Fibroblast of pulmonary artery (primary cell): ENCODE measurements at places on chromosomes 7 and 10.

GRCh38 chr10:48455392-48456151, 149.1 kb downstream of the MAPK8 start:
- no peak for DNase-seq

DNA sequence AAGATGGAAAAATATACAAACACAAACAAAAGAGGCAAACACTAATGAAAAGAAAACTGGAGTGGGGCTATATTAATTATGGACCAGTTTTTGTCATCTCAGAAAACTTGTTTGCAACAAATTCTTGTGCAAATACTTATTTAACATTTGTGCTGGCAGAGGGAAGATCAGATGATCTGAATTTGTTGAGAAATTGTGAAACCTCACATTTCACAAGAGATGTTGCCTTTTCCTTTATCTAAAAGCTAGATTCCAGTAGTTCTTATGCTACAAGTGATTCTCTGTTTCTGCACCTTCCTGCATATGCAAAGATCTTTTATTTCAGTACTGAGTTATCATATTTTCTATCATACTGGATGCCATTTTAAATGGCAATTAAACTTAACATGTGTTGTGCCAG, 320.7 kb downstream of the SUGCT start:
- peak; percentile 73 for DNase-seq

DNA sequence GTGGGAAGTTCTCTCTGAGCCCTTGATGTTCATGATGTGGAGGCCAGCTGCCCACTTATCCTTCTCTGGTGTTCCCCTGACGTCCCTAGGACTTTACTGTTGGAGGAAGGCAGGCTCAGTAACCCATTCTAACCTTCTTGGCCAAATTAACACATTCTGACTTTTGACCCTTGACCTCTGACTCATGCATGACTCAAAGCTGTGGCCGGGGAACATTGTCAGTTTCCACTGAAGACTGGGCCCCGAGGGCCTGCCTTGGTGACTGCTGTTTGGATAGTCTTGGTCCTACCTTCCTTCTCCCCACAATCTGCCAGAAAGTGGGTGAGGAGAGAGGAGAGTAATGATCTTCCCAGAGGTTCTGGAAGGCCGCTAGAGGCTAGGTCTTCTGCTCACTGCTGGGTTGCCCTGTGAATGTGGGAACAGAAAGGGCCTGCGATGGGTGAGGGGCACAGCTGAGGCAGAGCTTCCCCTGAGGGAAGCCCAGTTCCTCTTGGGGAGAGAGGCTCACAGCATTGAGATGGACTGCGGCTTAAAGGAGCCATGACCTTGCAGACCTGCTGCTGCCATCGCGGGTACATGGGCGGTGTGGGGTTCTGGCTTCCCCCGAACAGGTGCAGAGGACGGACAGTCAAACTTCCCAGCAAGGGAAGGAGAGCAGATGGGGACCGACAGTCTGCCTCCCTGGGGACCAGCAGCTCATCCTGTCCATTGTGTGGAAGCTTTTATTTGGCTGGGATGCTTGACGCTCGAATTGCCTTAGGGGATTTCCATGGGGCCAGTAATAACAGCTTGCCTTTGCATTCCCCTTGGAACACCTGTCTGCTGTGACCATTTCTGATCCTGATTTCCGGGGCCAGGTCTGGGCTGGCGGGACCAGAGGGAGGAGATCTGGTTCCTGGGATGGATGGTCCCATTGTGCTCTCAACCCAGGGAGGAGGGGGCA, 43.8 kb downstream of the ADAMTS14 start:
- peak; percentile 44 for DNase-seq

GRCh38 chr10:72001033-72001395, 36.8 kb downstream of the CHST3 start:
- DNase-seq, result no peak

- DNase-seq, result no peak
Measured at GRCh38 chr7:53292341-53292740, 256.9 kb downstream of the POM121L12 start.

DNA sequence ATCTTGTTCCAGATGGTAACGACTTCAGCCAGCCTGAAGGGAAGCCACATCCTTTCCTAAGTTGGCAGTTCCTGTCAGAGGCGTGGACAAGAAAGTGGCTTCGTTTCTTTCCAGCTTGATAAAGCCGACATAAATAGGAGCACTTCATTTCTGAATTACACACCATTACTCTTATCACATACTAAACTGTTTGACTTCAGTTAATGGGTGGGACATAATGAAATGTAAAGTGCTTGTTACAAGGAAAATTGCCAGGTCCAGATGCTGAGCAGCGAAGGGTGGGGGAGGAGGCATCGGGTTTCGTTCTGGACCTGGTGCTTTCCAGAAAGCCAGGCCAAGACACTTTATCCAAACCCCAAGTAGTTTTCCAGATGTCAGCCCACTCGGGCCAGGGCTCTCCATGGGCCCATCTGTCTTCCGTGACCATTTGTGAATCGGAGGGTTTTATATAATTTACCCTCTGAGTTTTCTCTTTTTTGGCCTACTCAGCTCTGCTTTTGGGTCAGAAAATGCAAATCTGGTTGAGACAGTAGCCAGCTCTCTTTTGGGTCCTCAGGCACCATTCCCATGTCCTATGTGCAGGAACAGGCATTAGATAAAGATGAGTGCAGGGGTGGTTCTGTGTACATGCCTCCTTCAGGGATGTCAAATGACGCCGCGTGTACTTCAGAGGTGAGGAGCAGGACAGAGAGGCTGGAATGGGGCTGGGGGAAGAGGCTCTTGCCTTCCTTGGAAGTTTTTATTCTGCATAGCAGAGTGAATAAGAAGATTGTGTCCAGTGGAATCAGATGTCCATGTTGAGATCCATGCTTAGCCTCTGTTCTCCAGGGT, 90.2 kb downstream of the TACC2 start:
- no peak for DNase-seq

DNA sequence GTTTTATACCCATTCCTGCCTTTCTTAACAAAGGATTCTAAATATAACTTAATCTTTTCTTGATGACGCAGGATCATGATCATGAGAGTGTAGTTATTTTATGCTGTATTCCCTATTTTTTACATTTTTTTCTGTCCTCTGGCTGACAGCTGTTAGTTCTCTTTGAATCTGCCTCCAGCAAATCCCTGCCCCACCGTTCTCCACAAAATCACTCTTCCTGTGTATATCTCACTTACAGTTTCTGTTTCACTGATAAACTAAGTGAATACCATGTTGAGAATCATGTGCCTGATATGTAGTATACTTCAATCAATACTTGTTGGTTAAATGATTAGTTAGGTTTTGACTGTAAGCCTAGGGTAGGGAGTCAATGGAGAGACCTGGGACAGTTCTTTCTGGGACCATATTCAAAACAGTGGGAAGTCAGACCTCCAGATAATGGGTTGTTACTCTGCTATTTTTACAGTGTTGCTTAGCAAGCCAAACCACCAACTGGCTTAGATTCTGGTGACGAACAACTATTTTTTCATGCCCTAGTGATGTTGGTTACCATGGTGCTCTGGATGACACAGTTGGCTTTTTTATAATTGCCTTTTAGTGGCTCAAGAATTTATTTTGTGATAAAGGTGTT, 12.8 kb downstream of the CNNM1 start:
- DNase-seq, result peak; percentile 27

DNA sequence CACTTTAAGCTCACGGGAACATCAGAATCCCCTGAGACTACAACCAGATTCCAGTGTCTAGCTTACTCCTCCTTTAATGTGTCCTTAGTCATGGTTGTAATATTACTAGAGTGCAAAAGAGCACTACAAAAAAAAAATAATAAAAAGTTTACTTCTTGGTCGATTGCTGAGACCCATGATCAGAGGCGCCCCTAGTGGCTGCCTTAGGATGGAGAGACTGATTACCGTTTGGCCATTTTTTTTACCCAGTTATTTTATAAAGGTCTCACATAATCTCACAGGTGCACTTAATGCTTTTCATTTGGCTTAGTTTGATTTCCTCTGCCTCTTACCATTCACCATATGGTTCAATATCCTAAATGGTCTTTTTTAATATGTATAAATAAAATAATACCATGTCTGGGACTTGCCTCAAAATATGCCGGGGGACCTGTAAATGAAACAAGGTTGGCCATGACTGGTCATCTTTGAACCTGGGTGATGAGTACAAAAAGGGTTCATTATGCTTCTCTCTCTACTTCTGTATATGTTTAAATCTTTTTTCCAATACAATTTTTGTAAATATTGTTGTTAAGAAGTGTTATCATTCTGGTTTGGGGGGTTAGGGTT, 331.5 kb upstream of the NFE2L3 start:
- no peak for DNase-seq

DNA sequence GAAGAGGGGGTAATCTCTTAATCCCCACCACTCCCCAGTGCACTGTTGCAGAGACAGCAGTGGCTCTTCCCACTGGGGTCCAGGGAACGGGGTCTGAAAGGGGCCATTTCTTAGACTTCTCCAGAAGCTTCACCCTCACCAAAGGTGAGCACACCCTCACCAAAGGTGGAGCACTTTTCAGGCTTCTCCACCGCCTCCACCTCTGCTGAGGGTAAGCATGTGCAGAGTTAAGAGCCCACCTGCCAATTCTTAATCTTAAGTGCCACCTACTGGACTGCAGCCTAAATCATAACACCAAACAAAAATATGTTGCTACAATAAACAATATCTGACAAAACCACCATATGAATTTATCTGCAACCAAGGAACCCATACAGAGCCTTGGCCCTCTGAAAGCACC, 27.0 kb downstream of the SNX13 start:
- DNase-seq, result no peak

DNA sequence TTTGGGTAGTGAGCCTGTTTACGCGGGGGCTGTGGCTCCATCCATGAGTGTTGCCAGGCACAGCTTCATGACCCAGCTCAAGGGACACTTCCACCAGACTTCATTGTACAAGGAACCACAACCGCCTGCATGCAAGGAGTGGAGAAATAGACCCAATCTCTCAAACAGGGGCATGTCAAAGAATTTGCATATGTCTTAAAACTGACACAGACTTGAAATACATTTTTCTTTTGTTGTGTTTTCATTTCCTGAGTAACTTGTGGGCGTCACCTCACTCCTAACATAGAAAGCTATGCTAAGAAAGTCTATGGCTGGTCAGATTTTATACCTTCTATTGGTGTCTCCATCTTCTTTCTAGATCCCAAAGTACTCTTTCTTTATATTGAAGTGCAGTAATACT, 266.2 kb upstream of the RNF32 start:
- DNase-seq, result no peak

- DNase-seq, result no peak
Measured at GRCh38 chr7:102469972-102470825, 5.4 kb downstream of the LRWD1 start.

GRCh38 chr10:32943395-32943794, 14.6 kb downstream of the ITGB1 start:
- DNase-seq, result no peak

DNA sequence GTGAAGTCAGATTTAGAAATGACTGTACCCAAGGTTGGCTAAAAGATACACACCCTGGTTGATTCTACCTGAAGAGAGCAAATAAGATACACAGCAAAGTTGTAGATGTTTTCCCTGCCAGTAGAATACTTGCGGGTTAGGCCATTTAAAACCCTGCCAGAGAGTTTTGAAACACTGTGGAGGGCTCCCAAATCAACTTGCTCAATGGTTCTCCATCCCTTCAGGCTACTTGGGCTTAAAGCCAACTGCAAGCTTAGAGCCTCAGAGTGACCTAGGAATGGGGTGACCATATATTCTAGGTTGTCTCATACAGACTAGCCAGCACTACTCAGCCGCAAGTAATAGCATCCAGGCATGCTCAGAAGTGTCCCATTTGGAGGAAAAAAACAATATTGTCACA, 10.0 kb downstream of the CAV1 start:
- peak; percentile 31 for DNase-seq

DNA sequence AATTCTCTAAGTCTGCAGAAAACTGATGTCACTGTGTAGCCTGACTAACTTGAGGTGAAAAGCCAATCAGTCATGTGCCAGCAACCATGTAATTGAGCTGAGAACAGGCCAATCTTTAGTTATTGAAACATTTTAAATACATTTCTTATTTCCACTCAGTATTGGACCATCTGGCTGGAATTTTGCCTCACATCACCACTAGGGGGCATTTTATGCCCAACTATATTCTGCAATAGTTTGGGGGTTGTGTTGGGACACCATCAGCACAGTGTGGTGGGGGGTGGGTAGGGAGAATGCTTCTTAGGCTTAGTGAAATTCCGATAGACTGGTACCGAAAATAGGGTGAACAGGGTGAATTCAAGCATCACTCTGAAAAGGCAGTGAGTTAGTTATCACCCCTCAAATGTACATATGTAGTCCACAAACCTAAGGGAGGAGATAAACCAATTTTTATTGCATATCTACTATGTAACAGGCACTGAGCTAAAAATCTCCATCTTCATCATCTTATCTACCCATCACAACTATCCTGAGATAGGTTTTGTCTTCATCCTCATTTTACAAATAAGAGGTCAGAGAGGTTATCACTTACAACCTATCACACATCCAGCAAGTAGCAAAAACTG, 17.8 kb downstream of the NPSR1 start:
- peak; percentile 30 for DNase-seq

DNA sequence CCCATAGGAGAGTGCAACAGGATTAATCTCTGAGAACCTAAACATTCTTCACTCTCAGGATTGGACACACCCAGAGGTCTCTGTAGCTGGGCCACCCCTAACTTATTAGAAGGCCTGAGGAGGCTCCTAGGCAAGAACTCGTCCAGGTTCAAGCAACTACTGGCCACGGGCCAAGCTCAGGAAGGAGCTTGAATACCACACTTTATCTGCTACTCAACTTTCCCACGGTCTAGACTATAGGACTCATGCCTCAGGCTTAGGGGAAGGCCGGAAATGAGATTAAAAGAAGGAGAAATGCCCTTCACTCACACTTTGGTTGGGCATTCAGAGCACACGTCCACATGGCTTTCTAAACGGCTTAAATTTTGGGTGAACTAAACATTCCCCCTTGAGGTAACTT, 142.8 kb upstream of the PHYHIPL start:
- peak; percentile 37 for DNase-seq

DNA sequence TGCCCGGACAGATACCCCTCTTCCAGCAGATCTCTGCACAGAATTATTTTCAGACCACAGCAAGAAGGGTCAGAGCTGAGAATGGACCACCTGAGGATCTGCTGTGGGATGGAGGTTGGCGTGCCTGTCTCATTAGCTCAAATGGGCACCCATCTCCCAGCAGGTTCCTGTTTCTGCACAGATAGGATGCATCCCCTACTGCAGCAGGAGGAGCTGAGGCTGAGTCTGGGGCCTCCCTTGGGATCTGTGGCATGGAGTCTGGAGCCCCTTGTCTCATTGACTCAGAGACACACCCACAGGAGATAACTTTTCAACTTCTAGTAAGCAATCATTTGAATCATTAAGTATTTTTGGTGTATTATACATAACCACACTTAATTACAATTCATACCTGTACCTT, 212.7 kb downstream of the ADK start:
- no peak for DNase-seq

GRCh38 chr7:140640727-140641523, at the start of gene DENND2A:
DENND2A (minus strand) TSS chr7:140640813; CDS start chr7:140602397, 38,416 bp downstream.
- peak; percentile 58 for DNase-seq

DNA sequence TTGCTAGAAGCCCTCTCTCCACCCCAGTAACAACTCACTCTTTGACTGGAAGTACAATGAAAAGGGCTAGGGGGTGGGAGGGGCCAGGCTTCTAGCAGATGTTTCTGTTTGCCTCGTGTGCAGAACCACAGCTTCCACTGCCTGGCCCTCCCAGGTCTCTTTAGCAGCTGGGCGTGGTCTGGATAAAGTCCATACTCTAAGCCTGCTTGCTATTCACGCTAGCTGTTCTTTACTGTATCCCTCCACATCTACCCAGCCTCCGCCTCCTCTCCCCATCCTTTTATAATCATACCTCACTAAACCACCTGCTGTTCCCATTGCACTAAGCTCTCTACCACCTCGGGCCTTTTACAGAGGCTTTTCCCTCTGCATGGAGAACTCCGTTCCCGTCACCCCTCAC, 288.8 kb downstream of the CAMK1D start:
- no peak for DNase-seq

- DNase-seq, result peak; percentile 25
Measured at GRCh38 chr10:103968441-103969391, 1.8 kb downstream of the SLK start.
